MCF 10A (cell line): ENCODE measurements at places on chromosomes 16 and 17. TPM values are rescaled to one million over a fixed set of nuclear protein-coding genes. Genes with fewer than 3 reads are reported as not detected.

The KRTAP1-1 gene
- total RNA-seq: not detected in 2 replicates

The ZG16B gene
- 4.0 and 6.9 TPM in 2 replicates for total RNA-seq

The CTF1 gene
- 3.6 and 4.1 TPM in 2 replicates for total RNA-seq

The RAB11FIP4 gene
- total RNA-seq: 2.8 and 3.7 TPM in 2 replicates

The MAP2K3 gene
- total RNA-seq: 25.7 and 45.2 TPM in 2 replicates

The VTN gene
- not detected in 2 replicates for total RNA-seq

The FTSJ3 gene
- total RNA-seq: 36.7 and 49.5 TPM in 2 replicates

The KRT33A gene
- total RNA-seq: not detected in 2 replicates

The TPSD1 gene
- not detected in 2 replicates for total RNA-seq

The BRIP1 gene
- total RNA-seq: 3.4 and 4.7 TPM in 2 replicates

The SALL1 gene
- not detected in 2 replicates for total RNA-seq

The LRRC37B gene
- 11.8 and 20.9 TPM in 2 replicates for total RNA-seq

The TP53TG3C gene
- total RNA-seq: not detected in 2 replicates

The CDRT15L2 gene
- not detected in 2 replicates for total RNA-seq

The BFAR gene
- 51.4 and 57.0 TPM in 2 replicates for total RNA-seq

The CCDC102A gene
- total RNA-seq: 3.8 and 4.1 TPM in 2 replicates

The HOXB9 gene
- total RNA-seq: 1.4 and 2.5 TPM in 2 replicates

The KRT26 gene
- total RNA-seq: not detected in 2 replicates

The MRM1 gene
- 5.7 and 10.0 TPM in 2 replicates for total RNA-seq

The PITPNM3 gene
- 22.8 and 30.6 TPM in 2 replicates for total RNA-seq

The GNGT2 gene
- total RNA-seq: not detected in 2 replicates

The OR4D1 gene
- total RNA-seq: not detected in 2 replicates

The TBC1D3D gene
- 1.1 and 1.2 TPM in 2 replicates for total RNA-seq

The MYH2 gene
- not detected in 2 replicates for total RNA-seq

The GCSH gene
- 68.4 and 70.8 TPM in 2 replicates for total RNA-seq

The HS3ST3B1 gene
- 3.4 and 3.8 TPM in 2 replicates for total RNA-seq

The WNT3 gene
- total RNA-seq: 2.4 and 2.9 TPM in 2 replicates

The FBXO39 gene
- total RNA-seq: 1.4 and 1.7 TPM in 2 replicates

The FOXC2 gene
- total RNA-seq: 16.8 and 22.5 TPM in 2 replicates

The HOXB6 gene
- 0.37 TPM in 1 of 2 replicates, not detected in the other for total RNA-seq

The CLEC10A gene
- total RNA-seq: not detected in 2 replicates

The BCAR1 gene
- total RNA-seq: 58.6 and 68.1 TPM in 2 replicates

The OR3A2 gene
- total RNA-seq: not detected in 2 replicates

The HYDIN gene
- total RNA-seq: 0.35 TPM in 1 of 2 replicates, not detected in the other

The DYNLRB2 gene
- not detected in 2 replicates for total RNA-seq

The DNAJC7 gene
- total RNA-seq: 112 and 130 TPM in 2 replicates

The TOM1L1 gene
- 123 and 157 TPM in 2 replicates for total RNA-seq

The SLC12A3 gene
- not detected in 2 replicates for total RNA-seq

The NPIPB9 gene
- 2.1 TPM in 2 replicates for total RNA-seq

The KRTAP2-3 gene
- not detected in 2 replicates for total RNA-seq

The HSPB9 gene
- not detected in 2 replicates for total RNA-seq

The APOBR gene
- 0.09 and 0.10 TPM in 2 replicates for total RNA-seq

The LYZL6 gene
- total RNA-seq: not detected in 2 replicates
